ENCODE measurements at places on chromosomes 7 and 10. TPM values are rescaled to one million over a fixed set of nuclear protein-coding genes. Genes with fewer than 3 reads are reported as not detected.

The WEE2 gene
- 0.19 TPM for polyA plus RNA-seq

The RNF32 gene
- 1.1 TPM for polyA plus RNA-seq

The TMEM270 gene
- not detected for polyA plus RNA-seq

The RASSF4 gene
- polyA plus RNA-seq, result 39.2 TPM

The CNNM2 gene
- polyA plus RNA-seq, result 9.5 TPM

The PHKG1 gene
- polyA plus RNA-seq, result 2.0 TPM

The SLC37A3 gene
- polyA plus RNA-seq, result 52.8 TPM

The TBXAS1 gene
- 31.6 TPM for polyA plus RNA-seq

The EPDR1 gene
- polyA plus RNA-seq, result 13.1 TPM

The CREB3L2 gene
- polyA plus RNA-seq, result 69.0 TPM

The IFIT3 gene
- polyA plus RNA-seq, result 15.8 TPM

The TMEM139 gene
- 59.3 TPM for polyA plus RNA-seq

The AS3MT gene
- polyA plus RNA-seq, result 25.3 TPM

The C10orf67 gene
- 1.9 TPM for polyA plus RNA-seq

The LEP gene
- polyA plus RNA-seq, result 0.16 TPM

Data from left renal pelvis (tissue), 4 donors.